ENCODE measurements at places on chromosomes 3 and 15. TPM values are rescaled to one million over a fixed set of nuclear protein-coding genes. Genes with fewer than 3 reads are reported as not detected.

GRCh38 chr3:35894735-35895134 lies 255.4 kb downstream of the ARPP21 start:
- no peak for DNase-seq

DNA sequence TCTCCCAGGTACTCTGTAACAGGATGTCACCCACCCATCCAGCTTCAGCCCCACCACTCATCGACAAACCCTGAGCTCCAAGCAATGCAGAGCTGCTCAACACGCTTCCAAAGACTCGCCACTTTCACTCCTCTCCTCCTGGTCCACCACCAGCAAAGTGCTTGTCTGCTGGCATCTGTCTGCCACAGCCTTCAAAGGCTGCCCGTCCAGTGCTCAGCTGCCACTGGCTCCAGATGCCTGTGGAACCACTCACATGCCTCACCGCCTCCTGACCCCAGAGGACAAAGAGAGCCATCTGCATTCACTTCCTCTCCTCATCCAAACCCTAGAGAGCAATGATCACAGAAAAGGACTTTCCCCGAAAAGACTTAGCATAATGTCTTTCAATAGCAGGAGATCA lies 109.5 kb upstream of the OCA2 start:
- no peak for DNase-seq

DNA sequence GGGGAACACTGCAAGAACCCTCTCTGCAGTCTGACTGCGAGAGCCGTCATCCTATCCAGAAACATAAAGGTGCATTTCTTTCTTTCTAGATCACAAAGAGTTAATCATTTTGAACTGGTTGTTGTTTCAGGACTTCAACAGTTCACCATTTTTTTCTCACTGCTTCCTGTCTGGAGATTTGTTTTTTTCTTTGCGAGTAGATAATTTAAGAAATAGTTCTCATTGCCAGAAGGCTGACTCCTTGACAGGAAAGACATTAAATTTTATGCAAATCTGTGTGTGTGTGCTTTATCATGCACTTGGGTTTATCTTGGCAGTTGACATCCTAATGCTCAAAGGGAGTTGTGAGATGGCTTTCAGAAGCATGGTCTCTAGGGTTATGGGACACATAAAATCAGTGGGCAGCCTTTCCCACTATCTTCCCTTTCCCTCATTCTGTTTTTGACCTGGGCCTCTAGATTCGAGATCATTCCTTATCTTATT lies 123.5 kb upstream of the TBL1XR1 start:
- DNase-seq = peak; percentile 69

GRCh38 chr15:76064375-76064774 lies 4.6 kb downstream of the TMEM266 start:
- no peak for DNase-seq

The SSUH2 gene
- 0.53 TPM for total RNA-seq

Data from cardiac muscle cell (in vitro differentiated cells and primary cell).